ENCODE measurements at places on chromosomes 6 and 20. TPM values are rescaled to one million over a fixed set of nuclear protein-coding genes. Genes with fewer than 3 reads are reported as not detected.

- peak; percentile 70 for DNase-seq
Observed at GRCh38 chr6:149082320-149082719, 235.2 kb upstream of the TAB2 start.

DNA sequence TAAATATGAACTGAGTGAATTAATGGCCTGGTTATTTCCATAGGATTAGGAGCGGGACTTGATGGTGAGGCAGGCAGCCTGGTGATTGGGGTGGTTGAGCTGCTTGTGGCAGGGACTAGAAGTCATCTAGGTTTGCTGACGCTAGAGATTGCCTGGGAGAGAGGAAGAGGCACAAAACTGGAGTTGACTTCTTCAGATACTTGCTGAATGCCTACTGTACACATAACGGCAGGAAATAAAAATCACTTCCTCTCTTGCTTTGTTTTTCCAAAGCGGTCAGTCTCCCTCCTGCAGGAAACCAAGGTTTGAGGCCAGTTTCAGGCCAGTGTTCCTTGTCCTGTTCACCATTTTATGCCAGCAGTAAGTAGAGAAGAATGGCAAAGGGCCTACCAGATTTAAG lies 36.7 kb upstream of the MYLIP start:
- no peak for DNase-seq

NUP153 gene
- polyA plus RNA-seq = 13.0 TPM

FANCE gene
- polyA plus RNA-seq = 3.6 TPM

DNA sequence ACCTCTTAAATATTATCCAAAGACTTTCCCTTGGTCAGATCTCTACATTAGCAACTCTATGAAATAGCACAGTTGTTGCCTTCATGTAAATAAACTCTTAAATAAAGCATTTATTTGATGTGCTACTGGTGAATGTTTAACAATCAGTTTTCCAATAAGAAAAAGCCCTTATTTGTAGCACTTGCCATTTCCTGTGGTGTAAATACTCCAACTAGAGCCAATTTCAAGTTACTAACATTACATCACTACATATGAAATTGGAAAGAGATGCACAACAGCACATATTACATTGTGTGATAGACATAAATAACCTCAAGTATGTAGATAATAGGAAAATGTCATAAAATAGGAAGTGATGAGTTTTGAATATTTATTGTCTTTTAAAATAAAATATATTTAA lies 5.0 kb upstream of the MYB start:
- DNase-seq = no peak

DNA sequence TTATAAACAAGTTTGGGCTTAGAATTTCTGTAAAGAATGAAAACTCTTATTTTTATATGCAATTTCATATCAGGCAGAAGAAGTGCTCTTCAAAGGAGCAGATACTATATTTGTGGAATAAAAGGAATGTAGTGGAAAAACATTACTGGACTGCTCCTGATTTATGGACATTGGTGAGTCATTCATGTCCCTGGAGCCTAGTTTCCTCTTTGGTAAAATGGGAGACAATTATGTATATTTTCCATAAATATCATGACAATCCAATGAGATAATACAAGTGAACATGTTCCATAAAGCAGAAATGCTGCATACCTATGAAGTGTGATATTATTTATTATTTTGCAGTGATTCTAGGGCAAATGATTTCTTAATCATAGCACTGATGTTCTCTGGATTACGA lies 445.8 kb upstream of the CITED2 start:
- DNase-seq = no peak

DNA sequence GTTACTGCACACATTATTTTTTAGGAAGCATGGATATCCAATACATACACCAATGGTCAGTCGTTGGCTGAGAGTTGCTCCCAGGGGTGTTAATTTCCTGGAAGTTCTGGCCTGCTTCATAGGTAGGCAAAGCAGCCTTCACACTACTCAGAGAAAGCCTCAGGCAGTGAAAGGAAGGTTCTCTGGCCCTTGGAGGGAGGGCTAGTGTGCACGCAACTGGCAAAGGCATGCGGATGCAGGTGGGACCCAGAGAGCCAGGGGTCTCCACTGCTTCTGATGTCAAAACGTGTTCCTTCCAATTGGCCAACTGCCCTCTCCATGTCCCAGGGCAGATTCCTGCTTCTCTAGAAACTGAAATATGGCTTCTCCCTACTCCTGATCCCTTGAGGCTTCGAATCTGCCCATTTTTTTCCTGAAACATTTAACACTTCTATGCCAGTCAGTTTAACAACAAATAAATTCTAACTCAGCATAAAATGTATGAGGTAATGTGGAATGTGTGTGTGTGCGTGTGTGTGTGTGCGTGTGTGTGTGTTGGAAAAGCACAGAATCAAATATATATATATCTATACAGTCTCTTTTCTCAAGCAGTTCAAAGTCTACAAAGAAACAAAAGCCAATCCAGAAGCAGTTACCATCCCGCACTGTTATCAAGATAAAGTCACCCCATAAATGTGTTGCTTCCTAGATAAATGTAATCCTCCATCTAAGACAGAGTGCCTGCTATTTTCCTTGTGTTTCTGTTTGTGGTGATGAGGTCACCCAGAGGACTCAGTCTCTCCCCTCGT lies 94.0 kb upstream of the HIVEP1 start:
- DNase-seq = no peak

DNA sequence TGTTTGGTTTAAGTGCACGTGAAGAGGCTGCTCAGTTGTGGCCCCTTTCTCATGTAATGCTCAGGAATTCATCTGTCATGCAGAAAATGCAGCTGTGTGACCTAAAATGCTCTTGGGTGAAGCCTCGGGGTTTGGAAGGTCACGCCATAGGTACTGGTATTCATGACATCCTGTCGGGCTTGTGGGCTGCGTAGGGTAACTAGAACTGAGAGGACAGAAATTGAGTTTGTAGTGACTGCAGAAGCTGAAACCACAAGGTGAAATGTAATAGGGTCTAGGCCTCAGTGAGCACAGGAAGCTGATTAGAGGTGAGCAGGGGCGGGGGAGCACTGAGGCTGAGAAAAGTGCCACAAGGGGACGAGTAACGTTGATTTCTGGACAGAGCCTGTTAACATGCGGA lies 128.8 kb downstream of the SOBP start:
- DNase-seq = no peak

- DNase-seq = no peak
Observed at GRCh38 chr20:43586641-43587040, 4.1 kb upstream of the IFT52 start.

DNA sequence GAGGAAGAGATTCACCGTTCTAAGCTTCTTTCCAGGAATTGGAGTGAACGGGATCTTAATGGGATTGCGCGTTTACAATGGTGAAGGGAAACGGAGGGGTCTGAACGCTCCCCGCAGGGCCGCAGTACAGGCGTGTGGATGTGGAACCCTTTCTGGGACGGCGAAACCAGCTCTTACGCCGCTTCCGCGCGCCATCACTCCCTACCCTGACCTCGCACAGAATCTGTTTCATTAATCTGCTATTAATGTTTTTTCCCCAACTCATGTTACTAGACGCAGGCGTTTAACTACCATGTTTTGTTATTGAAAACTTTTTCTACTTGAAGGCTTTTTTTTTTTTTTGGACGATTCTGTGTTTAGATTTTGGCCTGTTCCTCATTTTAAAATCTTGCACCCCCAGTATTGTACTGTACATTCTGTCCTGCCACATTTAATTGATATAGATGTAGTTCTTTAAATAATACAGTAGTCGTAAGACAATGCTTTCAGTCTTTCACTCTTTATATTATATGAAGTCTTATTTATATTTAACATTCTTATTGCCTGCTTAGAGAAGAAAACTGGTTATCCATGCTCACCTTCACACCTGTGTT lies 696 bp upstream of the SUPT3H start:
- DNase-seq = peak; percentile 43

DNA sequence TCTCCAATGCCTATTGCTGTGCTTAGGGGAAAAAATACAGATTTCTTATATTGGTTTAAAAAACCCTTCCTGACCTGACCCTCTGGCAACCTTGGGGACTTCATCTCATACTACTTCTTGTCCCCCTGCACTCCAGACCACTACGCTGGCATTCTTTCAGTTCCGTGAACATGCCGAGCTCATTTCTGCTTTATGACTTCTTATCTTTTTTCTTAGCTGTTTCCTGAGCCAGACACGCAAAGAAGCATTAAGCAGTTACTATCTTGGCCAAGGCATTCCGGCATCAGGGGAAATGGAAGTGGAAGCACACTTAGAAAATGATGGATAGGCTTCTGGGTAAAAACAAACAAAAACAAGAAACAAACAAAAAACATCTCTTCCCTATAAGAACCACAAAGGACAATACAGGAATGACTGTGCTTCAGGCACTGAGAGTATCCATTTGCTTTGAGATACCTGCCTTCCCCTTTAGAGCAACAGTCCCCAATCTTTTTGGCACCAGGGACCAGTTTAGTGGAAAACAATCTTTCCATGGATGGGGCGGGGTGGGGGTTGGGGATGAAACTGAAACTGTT lies 4.4 kb upstream of the CCDC28A start:
- no peak for DNase-seq

DNA sequence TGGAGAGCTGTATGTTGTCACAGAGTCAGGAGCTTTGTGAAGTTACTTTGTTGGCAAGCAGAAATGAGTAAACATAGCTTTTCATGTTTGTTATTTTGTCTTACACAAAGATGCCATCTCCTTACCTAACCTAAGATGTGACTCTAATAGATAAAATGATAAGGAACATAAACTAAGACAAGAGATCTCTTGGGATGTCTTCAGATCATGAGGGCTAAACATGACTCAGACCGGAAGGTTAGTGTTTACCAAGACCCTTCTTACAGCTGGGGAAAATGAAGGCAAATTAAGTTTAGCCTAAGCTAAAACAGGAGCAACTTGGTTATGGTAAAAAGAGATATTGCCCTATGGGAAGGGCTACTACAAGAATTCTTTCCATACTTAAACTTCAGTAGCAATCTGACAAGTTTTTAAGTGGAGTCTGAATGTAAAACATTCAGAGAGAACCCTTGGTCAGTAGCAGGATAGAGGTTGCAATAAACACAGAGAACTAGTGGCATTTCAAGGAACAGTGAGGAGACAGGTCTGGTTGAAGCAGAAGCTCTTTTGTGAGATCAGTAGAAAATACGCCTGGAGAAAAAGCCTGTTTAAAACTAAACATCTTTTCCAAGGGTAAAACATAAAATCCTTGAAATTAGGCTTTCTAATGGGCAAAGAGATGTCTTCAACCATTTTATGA lies 29.9 kb downstream of the SGK1 start:
- no peak for DNase-seq

Data from heart left ventricle (tissue), 16 donors.